ENCODE measurements at places on chromosomes 2 and 18.

DNA sequence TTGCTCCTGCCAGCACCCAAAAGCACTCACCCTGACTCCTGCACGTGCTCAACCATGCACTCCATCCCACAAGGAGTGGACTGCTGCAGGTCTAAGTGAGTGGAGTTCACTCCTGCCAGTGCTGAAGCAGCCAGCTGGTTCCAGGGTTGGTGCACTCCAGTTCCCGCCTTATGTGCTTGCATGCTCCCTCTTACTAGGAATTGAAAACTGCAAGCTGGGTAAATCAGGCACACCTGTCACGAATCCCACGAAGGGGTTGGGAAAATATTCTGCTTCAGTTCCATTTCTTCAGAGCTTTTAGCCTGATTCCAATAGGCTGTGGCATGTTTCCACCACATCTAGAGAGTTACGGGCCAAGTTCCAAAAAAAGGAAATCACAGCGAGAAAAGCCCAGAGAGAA, 1365.5 kb upstream of the CHAC2 start:
- no peak for DNase-seq

DNA sequence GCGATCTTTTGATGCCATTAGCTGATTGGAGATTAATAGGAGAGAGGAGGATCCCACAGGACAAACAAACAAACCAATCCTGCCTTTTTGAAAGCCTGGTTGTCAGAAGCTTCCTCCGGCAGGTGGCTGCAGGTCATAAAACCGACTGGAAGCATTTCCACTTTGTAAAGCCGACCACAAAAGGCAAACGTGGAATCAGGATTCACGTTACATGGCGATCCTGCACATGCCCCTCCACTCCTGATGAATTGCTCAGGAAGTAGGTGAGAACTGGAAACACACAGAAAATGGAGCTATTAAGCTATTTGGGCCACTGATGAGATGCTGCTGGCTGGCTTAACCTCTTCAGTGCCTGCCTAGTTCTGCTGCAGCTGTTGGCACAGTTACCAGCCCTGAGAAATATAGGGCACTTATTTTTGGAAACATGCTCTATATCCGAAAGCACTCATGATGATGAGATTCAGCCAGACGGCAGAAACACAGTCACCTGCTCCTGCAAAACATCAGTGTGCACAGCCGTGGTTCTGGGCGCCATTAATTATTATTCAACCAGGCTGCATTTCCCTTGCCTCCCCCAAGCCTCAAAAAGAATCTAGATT, 110.3 kb upstream of the ST6GAL2 start:
- DNase-seq: no peak

DNA sequence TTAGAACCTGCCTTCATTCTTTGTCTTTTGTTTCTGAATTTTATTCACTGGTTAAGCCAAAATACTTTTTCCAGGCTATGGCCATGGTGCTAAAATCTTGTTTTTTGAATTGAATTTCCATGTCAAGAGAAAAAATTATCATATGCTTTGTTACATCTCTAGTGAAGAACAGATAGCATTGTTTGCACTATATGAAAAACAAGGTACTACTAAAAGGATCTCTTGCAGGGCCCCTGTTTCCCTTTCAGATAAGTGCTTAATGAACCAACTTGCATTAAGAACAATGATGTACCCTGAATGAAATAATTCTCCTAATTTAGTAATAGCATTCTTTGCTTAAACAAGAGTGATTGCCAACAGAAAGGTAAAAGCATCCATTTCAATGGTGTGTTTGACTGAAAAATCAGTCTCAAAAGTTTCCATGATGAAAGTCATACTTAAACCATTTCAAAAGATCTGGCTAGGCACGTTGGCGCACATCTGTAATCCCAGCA, 4.3 kb upstream of the MYL12B start:
- DNase-seq: no peak

- DNase-seq: no peak
These were observed 43.9 kb upstream of the STPG4 start for GRCh38 chr2:47198985-47199451.
